ENCODE measurements at places on chromosomes 2 and 18.

GRCh38 chr2:37795938-37796337 is 124.5 kb upstream of the CDC42EP3 start:
- no peak for DNase-seq

DNA sequence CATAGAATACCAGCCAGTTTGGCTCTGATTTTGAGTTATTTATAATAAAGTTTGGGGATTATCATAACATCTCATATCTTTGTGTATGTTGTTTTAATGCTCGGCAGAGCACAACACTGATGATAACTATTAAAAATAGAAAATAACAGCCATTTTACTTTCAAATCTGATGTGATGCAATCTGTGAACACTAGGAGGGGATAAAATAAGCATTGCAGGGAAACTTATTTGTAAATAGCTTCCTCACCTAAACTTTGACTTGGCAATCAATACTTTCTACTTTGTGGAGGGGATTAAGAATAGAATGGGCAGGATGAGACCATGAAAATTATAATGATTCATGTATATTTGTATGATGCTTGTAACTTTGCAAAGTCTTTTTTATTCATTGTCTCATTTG is 54.4 kb downstream of the USP14 start:
- no peak for DNase-seq

GRCh38 chr2:70984576-70985282 is 6.3 kb downstream of the ANKRD53 start:
- DNase-seq = no peak

DNA sequence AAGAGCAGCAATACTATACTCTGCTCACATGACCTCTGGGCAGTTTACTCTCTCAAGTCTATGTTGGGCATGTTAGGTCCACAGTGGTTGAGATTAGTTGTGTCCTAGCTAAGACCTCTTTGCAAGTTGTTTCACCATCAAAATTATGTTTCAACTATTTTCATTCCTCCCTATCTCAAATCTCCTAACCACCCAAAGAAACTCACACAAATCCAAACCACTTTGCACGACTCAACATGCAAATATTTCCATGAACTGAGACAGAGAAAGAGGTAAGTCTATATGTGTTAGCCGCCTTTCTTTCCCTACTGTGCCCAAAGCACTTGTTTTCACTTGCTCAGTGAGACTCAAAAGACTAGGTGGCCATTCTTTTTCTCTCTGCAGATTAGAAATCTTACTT is 546.8 kb downstream of the TNS1 start:
- DNase-seq = no peak

DNA sequence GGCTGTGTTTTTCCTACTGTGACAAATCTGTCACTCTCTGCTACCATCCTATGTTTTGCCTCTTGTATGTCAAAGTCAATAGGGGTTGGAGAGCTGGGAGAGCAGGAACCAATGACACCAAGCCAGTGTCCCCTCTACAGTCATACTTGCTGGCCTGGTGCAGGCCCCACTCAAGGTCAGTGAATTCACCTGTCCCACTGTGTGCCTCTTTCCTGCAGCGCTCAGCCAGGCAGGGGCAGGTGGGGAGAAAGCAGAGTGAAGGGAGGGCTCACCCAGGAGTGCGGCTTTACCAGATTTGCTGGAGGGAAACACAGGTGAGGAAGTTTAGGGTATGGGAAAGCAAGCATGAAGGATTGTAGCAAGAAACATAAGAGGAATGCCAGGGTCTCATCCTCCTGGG is 114.5 kb downstream of the GYPC start:
- no peak for DNase-seq

GRCh38 chr2:289362-290089 is 1.6 kb upstream of the ALKAL2 start:
- DNase-seq = no peak
